ENCODE measurements at places on chromosomes 2 and 18.

DNA sequence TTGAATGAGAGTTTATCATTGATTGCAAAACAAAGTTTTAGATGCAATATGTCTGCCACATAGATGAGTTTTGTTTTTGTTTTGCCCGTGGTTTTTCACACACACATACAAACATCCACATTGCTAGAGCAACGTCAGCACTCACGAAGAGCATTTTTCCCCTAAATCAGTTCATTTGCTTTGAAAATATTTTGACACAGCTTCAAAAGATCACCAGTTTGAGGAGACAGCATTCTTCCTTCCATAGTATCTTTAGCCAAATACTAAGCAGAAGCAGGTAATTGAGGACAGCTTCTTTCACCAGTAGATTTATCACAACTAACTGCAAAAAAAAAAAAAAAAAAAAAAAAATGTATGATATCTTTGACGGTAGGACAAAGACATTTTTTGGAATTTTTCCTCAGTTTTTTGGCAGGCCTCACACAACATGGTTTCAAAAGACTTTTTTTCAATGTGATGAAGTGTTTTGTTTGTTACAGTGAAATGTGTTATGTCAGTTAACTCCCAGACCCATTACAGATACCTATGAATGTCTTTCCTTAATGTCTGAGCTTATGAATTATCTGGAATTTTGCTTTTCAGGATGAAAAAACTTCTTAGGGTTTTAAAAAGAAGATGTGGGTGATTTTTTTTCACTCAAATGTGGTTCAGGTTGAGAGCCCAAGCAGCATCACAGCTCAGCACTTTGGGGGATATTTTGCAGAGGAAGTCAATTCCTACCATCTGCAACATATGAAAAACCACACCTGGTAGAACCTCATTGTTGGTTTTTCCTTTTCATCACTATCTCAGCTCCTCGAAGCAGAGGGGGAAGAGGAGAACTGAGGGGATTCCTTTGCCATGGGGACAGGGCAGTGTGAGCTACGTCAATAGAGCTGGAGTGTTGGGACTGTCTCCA lies 31.6 kb downstream of the AOX1 start:
- no peak for DNase-seq

DNA sequence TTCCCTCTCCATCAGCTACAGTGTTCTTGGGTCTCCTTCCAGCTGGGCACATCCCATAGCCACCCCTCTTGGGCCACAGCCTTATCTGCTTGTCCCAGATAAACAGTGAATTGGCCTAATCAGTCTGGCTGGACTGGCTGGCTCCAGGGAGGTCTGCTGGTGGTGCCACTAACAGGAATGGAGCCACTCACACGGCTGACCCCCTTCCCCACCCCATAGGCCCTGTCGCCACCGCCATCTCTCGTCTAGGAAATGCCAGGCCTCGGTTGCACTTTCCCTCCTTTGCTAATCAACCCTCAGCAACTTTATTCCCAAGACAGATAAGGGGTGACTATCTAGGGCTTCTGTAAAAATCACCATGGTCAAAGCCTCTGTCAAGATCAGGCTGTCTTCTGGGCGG lies 23.0 kb upstream of the TNP1 start:
- DNase-seq: no peak

DNA sequence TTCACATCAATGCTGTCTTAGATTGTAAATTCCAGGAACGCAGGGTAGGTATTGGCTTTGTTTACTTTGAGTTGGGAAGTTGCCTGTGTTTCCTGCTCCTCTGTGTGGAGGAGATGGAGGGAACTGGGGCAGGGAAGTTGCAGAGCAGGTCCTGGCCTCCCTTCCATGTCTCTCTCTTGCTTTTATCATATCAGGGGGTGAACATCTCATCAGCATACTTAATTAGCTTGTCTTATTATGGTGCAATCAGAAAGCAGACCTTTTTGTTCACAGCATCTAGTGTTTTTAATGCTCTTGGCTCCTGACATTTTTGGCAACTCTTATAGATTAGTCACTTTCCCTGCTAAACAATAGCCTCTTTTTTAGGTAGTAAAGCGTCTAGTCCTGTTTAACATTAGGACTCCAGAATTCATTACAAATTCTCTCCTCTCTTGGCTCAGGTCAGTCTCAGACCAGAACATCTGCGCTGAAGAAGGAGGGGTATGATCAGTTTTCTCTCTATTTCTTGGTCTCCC lies 11.5 kb upstream of the DIPK1C start:
- DNase-seq: no peak

DNA sequence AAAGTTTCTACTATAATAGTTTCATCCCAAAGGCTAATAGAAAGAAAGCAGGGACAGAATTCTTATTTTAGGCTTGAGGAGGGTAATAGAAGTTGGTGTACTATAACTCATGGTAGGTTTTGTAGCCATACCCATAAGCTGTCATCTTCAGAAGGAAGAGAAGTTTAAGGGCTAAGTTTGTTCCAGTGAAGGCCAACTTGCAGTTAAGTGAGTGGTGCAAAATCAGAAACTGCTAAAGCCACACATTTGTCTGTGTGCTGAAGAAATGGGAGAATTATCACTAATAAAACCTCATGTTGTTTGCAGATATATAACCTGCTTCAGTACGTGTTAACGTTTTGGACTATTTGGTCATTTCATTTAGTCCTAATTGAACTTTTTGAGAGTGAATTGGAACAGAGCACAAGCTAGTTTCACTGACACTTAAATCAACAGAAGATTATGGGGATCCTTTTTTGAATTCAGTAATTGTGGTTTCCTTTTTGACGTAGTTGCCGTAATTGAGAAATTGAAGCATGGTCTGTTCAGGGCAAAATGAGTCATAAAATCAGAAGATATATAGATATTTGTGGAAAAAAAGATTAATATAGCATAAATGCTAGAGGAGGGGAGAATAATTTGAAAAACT lies 69.1 kb downstream of the PHLPP1 start:
- no peak for DNase-seq

DNA sequence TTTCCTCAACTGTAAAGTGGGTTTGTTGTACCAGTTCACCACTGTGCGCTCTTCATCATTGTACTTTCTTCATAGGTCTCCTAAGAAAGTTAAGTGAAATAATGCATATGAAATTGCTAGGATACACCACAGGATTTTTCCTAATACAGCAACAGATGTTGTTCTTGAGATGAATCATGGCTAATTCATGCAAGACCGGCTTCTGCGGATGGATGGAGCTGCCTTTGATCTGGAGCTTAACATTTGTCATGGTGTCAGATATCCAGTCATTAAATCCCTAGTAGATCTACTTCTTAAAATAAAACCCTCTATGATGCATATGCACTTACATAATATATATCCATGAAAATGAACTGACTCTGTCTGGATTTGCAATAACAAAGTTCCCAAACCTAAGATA lies 114.1 kb downstream of the COL6A3 start:
- DNase-seq: no peak

DNA sequence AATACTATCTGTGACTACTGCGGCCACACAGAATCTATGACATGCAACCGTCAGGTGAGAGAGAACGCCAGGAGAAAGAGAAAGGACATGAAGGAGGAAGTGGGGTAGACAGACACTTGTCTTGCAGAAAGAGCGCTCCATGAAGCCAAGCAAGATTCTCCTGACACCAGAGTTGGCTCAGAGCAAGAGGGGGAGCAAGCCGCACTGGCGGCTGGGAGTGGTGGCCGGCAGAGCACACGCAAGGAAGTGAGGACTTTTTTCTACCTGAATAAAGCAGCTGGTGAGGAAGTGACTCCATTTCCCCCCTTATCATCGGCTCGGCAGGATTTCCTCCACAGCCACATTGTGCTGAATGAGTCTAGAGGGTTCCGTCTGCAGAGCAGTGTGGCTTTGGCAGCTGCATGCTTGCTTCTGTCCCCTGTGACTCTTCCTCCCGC lies 181.6 kb downstream of the BCL2 start:
- peak; percentile 78 for DNase-seq

GRCh38 chr2:225971433-225971832 lies 571.9 kb downstream of the NYAP2 start:
- no peak for DNase-seq

DNA sequence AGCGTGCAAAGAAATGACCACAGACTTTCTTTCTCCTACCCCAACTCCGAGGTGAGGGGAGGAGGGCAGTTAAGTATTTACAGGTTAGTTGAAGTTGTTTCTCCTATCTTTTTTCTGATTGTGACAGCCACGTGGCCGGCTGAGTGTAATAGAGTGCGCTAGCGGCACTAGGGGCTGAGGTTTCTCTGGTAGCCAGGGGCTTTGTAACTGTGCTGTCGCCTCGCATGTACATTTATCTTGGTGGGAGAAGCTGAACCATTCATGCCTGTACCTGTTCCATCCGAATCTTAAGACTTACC lies 214.1 kb upstream of the STON1 start:
- peak; percentile 47 for DNase-seq
